ENCODE measurements at places on chromosomes 4 and X.
A peak's percentile ranks its signal among the peaks of the same experiment; 100 is the strongest.

DNA sequence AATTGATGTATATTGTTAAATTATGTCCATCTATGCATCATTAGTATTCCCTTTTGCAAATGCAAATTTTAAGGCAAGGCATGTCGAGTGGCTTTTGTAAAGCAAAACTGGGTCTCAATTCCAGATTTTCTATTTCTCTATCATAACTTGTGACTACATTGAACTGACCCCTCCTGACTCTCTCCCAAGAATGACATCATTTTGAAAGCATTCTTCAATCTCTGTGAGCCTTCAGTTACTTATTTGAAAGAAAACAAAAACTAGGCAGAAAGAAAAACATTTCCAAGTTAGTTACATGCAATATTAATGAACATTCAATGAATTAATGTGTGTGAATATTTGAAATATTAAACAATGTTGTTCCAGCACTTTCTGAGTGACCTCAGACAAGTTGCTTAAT, 314.3 kb upstream of the CLNK start:
- no peak overlapping the region for H3K4me3 ChIP-seq
- H3K27me3 ChIP-seq: no peaks in the 10 kb centered on the region
- H3K36me3 ChIP-seq: no peaks in the 10 kb centered on the region
- H3K4me1 ChIP-seq: no peaks in the 10 kb centered on the region

- DNase-seq: no peak
- no peak overlapping the region for H3K4me3 ChIP-seq
- H3K27ac ChIP-seq: no peak overlapping the region
These were observed 13.0 kb downstream of the SLC16A2 start for GRCh38 chrX:74434336-74434735.

GRCh38 chr4:25859429-25860148, 3.2 kb downstream of the SEL1L3 start:
- no peaks in the 10 kb centered on the region for H3K27me3 ChIP-seq
- H3K4me3 ChIP-seq: peak overlapping the region; percentile 13

DNA sequence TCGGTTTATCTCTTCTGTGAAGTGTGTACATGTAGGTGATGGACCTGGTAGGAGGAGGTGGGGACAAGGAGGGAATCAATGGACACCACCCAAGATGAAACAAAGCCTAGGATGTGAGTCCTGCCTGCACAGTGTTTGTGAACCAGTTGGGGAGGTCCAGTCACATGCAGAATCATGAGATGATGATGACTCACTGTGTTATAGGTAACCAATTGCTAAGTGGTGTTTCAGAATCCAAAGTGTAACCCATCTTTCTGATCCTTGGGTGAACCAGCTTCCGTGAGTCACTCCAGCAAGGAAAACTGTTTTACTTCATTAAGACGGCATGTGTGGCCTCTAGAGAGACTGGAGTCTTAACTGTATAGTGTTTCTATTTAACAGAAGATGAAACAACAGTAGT, 57.9 kb upstream of the HPF1 start:
- H3K4me3 ChIP-seq: no peak overlapping the region
- no peak for DNase-seq
- no peaks in the 10 kb centered on the region for H3K4me1 ChIP-seq
- H3K27me3 ChIP-seq: peaks cover 3% of the 10 kb centered on the region
- H3K27ac ChIP-seq: no peak overlapping the region

DNA sequence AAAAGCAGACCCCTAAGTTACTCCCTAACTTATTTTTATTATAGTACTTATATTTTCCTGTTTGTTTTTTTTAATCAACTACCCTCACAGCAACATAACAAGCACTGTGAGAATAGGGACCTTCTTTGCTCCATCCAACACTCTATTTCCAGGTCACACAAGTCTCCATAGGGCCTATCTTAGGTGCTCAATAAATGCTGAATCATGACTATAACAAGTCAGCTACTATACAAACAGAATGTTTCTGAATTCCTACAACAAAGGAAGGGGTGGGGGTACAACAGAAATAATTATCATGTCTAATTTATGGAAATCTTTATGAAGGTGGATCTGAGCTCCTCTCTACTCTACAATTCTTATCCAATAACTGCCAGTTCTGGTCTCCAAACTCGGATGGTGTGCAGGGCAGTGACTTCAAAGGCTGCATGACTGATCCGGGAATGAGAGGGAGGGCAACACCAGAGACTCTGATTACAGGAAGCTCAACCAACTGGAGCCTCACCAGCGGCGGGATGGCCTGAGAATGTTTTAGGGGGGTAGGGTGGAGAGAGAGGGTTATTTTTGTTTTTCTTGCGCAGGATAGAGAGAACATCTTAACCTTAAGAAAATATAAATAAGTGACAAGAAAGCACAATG, 71.1 kb downstream of the HADH start:
- peaks cover 47% of the 10 kb centered on the region for H3K4me1 ChIP-seq
- no peak overlapping the region for H3K4me3 ChIP-seq
- peak overlapping the region; percentile 4 for H3K27ac ChIP-seq
- H3K27me3 ChIP-seq: no peaks in the 10 kb centered on the region

DNA sequence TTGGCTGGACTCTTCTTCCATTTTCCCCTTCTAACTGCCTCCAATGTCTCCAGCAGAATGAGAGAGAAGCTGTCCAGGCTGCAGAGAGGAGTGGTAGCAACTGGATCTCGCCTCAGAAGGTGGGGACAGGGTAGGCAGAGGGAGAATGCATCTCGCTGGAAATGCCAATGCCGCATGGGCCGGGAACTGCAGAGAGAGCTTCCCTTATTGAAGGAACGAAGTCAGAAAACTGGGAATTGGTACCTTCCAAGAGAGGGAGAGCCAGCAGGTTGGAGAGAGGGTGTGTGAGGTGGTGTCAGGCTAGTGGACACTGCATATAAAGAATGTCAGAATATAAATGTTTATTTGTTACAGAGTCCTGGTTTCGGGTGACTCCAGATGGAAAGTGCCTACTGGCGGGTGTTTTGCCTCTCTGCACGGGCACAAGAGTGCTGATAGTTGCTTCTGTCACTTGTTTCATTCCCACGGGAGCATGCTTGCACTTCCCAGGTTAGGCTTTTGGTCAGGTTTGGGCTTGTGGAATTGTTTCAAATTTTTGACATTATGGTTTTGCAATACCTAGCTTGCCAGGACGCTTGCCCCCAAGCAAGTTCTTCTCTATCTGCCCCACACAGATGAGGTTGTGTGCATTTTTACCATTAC, 156.8 kb upstream of the STS start:
- H3K36me3 ChIP-seq: no peaks in the 10 kb centered on the region
- no peak overlapping the region for H3K4me3 ChIP-seq
- no peaks in the 10 kb centered on the region for H3K27me3 ChIP-seq
- no peaks in the 10 kb centered on the region for H3K4me1 ChIP-seq
- no peak for DNase-seq

DNA sequence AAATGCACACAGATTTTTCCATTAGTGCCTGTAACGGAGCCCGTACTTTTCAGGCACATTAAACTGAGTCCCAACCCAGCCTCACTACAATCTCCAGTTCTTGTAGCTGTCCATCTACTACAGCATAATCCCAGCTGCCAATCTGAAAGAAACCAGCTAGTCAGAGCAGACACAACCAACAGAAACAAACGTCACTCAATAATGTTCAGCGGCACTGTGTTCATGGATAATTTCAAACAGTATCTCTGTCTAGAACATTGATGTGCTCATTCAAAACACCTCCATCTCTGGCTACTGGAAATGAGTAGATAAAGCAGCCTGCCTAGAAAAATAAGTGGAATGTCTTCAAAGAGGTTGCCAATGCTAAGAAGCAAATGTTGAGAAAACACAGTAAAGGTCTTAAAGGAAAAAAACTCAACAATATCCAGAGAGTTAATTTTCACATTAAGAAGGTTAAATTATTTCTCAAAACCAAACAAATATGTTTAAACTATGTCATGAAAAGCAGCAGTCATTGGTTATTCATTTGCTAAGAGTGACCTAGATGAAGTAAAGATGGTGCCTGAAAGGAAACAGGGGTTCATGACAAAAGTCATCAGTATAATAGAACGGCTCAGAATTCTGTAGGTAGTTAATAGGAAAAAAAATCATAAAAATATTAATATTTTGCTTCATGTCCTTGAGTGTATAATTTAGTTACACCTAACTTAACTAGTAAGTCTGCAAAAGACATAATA, 245.1 kb upstream of the MAB21L2 start:
- H3K36me3 ChIP-seq: peaks cover 5% of the 10 kb centered on the region
- H3K4me1 ChIP-seq: no peaks in the 10 kb centered on the region
- DNase-seq: no peak
- H3K4me3 ChIP-seq: no peak overlapping the region
- H3K27me3 ChIP-seq: no peaks in the 10 kb centered on the region

- H3K27ac ChIP-seq: no peak overlapping the region
- H3K4me3 ChIP-seq: no peak overlapping the region
- no peak for DNase-seq
- H3K36me3 ChIP-seq: no peaks in the 10 kb centered on the region
- no peaks in the 10 kb centered on the region for H3K27me3 ChIP-seq
These were observed 114.3 kb downstream of the CENPC start for GRCh38 chr4:67430989-67431388.

- no peak overlapping the region for H3K4me3 ChIP-seq
- H3K36me3 ChIP-seq: no peaks in the 10 kb centered on the region
- no peaks in the 10 kb centered on the region for H3K4me1 ChIP-seq
- DNase-seq: no peak
These were observed 220.4 kb downstream of the MAML3 start for GRCh38 chr4:139933541-139933940.

DNA sequence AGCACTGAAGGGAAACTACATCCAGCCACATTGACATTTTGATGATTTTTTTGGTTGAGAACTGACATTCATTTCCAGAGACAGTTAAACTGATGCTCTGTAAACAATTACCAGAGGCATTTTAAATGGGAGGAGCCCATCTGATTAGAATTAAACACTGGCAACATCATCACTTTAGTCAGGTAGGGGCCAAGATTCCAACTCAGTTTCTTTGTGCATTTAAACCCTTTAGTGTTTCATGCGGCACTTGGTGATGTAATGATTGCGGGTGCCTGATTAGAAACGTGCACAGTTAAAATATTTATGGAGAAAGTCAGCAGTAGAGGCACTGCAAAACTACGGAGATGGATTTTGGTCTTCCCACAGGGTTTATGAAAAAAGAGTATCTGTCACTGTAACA, 16.1 kb downstream of the TNIP3 start:
- H3K27me3 ChIP-seq: no peaks in the 10 kb centered on the region
- peaks cover 2% of the 10 kb centered on the region for H3K4me1 ChIP-seq
- H3K4me3 ChIP-seq: no peak overlapping the region
- DNase-seq: no peak
- H3K36me3 ChIP-seq: no peaks in the 10 kb centered on the region
- no peak overlapping the region for H3K27ac ChIP-seq

DNA sequence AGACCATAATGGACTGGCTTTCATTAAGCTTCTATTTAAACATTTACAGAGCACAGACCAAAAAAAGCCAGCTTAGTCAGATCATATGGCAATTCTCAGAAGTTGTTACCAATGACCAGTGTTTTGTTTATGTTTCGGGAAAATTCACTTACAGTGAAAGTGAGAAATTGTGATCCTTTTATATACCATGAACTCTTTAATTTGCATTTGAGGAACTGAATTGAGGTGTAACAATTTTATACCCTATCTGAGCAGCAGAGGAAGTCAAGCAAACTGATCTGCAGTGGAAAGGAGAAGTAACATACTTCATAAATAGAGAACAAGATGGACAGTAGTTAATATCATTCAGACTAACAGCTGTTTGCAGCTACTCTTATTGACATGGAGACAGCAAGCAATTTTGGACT, 97.1 kb downstream of the TMA16 start:
- H3K27ac ChIP-seq: no peak overlapping the region
- no peaks in the 10 kb centered on the region for H3K4me1 ChIP-seq
- no peak for DNase-seq
- H3K27me3 ChIP-seq: no peaks in the 10 kb centered on the region
- H3K36me3 ChIP-seq: no peaks in the 10 kb centered on the region

DNA sequence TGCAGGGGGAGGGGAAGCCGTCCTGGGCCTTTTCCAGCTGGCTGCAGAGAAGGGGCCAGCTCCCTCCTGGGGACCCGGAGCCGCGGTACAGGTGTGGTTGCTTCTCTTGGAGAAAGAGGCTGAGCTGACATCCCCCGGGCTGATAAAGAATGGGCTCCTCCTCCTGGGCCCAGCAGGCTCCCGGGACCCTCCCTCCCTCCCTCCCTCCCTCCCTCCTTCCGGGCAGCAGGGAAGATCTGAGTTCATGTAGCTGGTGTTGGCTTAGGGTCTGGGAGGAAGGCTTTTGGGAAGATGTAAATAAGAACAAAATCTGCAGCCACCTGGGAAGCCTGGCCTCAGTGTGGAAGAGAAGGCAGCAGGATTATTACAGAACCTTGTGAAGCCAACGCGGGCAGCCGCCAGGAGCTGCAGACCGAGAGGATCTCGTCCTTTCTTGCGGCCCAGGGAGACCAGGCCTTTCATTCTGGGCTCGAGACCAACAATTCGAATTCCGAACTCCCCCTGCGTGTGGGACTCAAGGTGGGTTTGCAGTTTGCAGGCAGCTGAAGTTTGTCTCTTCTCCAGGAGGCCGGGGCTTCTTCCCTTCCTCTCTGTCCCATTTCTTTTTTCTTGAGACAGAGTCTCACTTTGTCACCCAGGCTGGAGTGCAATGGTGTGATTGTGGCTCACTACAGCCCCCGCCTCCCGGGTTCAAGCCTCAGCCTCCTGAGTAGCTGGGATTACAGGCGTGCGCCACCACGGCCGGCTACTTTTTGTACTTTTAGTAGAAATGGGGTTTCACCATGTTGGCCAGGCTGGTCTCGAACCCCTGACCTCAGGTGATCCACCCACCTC, at the start of gene PLCXD1:
Gene PLCXD1, plus strand, starts transcription at position 216 of the 834 bp plus-strand sequence. CDS start 2,807 bp downstream, outside the sequence.
- peaks cover 5% of the 10 kb centered on the region for H3K4me1 ChIP-seq
- no peak within 1 kb of the TSS for H3K27ac ChIP-seq
- no peak for DNase-seq
- H3K27me3 ChIP-seq: no peaks in the 10 kb centered on the region

GRCh38 chrX:139186991-139187390, 343.5 kb upstream of the F9 start:
- H3K27ac ChIP-seq: no peak overlapping the region
- no peaks in the 10 kb centered on the region for H3K4me1 ChIP-seq
- no peaks in the 10 kb centered on the region for H3K36me3 ChIP-seq
- H3K4me3 ChIP-seq: no peak overlapping the region
- no peak for DNase-seq

GRCh38 chr4:12712648-12713339, 771.3 kb downstream of the RAB28 start:
- no peaks in the 10 kb centered on the region for H3K27me3 ChIP-seq
- no peak overlapping the region for H3K4me3 ChIP-seq
- H3K4me1 ChIP-seq: no peaks in the 10 kb centered on the region
- H3K27ac ChIP-seq: no peak overlapping the region
- no peak for DNase-seq

DNA sequence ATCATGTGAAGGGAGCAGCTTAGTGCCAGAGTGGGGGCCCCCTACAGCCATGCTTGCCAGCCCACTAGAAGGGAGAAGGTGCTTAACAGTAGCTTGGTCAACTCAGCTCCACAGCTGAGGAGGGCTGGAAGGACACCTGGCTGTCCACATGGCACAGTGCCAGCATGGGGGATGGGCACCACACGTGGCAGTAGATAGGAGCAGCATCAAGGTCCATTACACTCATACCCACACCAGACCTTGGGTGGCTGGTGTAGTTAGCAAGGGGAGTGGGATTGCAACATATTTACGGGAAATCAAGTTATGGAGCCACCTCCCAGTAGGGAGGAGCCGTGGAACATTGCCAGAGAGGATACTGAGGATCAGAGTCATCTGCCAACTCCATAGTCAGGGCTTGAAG, 37.9 kb upstream of the SLC4A4 start:
- H3K27me3 ChIP-seq: no peaks in the 10 kb centered on the region
- no peak overlapping the region for H3K27ac ChIP-seq
- no peaks in the 10 kb centered on the region for H3K36me3 ChIP-seq
- no peak for DNase-seq
- H3K4me1 ChIP-seq: no peaks in the 10 kb centered on the region

- H3K36me3 ChIP-seq: no peaks in the 10 kb centered on the region
- DNase-seq: no peak
- no peak overlapping the region for H3K27ac ChIP-seq
- no peaks in the 10 kb centered on the region for H3K27me3 ChIP-seq
- H3K4me3 ChIP-seq: no peak overlapping the region
These were observed 143.7 kb downstream of the RASL11B start for GRCh38 chr4:53005808-53006207.
